ENCODE measurements at places on chromosomes 7 and 10.

DNA sequence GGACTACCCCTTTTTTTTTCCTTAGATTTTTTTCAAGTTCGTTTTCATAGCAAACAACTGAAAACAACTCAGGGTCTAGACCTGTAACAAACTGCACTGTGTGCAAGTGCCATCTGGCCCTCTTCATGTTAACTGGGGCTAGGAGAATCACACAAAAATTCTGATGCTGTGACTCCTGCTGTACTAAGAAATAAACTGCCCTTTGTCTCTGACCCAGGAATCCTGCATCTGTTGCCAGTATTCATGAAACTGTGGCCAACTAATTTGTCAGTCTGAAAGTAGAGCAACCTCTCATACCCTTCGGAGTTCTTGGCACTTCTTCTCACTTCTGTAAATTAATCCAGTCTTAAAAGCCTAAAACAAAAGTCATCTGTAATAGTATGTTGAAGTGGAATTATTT is 218.4 kb upstream of the PCDH15 start:
- no peak for DNase-seq

GRCh38 chr7:34361663-34362250 is 296.3 kb upstream of the NPSR1 start:
- no peak for DNase-seq

GRCh38 chr7:135192914-135193536 is 18.3 kb downstream of the WDR91 start:
- no peak for DNase-seq

- no peak for DNase-seq
Measured at GRCh38 chr7:94949532-94949931, 42.1 kb downstream of the PPP1R9A start.

DNA sequence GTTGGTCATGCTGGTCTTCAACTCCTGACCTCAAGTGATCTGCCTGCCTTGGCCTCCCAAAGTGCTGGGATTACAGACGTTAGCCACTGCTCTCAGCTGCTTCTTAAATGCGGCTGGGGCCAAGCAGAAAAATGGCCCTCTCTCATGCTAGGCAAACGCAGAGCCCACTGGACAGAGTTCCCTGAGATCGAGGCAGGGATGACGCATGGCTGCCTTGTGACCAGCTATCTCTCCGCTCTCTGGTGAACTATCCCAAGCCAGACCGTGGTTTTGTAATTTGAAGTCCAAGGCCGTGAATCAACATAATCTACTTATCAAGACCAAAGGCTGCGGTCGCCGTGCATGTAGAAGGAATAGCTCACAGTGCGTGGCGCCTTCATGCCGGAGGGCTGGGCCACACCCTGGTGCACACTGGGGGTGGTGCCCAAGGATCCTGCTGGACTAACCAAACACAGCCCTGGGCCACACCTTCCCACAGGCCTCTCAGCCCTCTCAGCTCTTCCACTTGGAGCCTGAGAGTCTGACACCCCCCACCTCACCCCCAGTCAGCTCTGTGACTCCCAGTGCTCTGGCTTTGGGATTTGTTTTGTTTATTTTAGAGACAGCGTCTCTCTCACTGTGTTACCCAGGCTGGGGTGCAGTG is 88.1 kb upstream of the CUX1 start:
- DNase-seq: no peak

DNA sequence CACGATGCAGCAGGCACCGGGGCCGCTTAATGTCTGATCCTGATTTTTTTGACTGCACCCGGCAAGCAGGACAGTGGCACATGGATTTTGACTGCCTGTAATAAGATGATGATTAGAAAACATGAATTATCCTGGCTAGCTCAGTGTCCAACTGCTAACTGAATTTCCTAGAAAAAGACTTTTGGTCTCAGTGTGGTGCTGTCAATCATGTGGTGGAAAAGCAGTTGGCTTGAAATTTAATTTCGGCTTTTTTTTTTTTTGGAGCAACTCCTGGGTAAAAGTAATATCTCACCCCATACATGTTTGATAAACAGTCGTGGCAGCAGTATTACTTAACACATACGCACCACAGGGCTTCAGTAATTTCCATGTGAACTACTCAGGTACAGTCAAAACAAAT is 227.7 kb downstream of the FANK1 start:
- DNase-seq: no peak

GRCh38 chr7:138328215-138328614 is 131.8 kb upstream of the TRIM24 start:
- no peak for DNase-seq

DNA sequence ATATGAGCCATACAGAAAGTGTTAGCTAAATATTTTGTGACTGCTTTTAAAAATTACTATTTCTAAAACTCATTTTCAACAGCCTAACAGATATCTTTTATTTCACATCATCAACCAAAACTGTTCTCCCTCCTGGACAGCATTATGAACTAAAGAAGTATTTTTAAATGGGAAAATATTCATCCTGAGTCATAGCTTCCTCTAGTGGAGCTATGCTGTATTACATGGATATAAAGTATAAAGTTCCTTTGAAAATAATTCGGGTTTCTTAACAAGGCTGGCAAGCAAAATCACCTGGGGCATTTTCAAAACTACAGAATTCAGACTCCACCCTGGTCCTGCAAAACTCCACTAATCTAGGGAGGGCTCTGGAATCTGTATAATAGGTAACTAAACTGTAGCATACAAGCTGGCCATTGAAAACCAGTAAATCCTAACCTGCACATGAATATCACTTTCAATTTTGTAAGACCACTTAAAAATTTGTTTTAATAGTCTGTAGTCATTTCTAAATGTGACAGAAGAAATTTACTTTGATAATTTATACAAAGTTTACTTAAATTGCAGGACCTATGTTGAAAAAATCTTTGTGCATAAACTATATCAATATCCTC is 53.5 kb downstream of the SCIN start:
- DNase-seq: no peak

DNA sequence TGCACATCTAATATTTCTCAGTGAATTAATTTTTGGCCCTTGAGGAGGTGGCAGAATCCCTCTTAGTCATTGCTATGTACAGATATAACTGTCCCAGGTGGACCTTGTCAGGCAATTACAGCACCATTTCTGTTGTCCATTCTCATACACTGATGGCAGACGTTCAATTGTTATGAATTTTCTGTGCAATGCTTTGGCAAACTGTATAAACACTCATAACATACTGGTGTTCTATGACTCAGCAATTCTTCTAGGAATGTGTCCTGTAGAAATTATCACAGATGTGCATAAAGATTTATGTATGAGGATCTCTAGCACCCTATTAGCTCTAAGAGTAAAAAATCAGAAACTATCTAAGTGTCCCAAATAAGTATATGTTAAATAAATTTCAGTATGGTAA is 80.8 kb downstream of the DNAJB9 start:
- DNase-seq: no peak

DNA sequence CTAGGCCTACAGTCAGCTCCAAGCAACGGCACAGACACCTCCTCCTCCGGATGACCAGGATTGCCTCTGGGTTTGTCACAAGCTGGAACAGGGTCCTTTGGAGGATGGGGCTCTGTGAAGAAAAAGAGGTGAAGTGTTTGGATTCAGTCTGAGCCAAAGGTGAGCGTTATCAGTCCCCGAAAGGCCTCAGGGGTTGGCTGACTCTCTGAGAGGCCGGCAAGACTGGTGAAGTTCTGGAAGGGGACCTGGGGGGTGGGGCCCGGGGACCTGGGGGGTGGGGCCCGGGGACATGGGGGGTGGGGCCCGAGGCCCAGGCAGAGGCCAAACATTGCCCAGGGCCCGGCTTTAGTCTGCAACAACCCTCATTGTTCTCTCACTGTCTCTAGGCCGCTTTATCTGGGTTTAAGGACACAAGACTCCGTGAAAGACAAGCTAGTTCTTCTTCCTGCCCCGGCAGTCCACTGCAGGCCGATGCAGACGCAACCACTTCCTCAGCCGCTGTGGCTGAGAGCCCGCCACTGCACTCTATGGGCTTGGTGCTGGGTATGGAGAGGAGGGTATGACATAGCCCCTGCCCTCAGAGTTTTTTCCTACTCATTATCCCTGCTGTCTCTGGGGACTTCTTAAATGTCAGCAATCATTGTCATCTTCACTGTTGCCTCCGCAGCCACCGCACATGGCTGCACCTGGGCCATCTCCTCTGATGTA is 27.4 kb upstream of the PSAP start:
- DNase-seq: no peak

- DNase-seq: no peak
Measured at GRCh38 chr7:119421657-119422056, 851.3 kb upstream of the KCND2 start.

- DNase-seq: no peak
Measured at GRCh38 chr10:70355051-70356021, 27.1 kb downstream of the LRRC20 start.

DNA sequence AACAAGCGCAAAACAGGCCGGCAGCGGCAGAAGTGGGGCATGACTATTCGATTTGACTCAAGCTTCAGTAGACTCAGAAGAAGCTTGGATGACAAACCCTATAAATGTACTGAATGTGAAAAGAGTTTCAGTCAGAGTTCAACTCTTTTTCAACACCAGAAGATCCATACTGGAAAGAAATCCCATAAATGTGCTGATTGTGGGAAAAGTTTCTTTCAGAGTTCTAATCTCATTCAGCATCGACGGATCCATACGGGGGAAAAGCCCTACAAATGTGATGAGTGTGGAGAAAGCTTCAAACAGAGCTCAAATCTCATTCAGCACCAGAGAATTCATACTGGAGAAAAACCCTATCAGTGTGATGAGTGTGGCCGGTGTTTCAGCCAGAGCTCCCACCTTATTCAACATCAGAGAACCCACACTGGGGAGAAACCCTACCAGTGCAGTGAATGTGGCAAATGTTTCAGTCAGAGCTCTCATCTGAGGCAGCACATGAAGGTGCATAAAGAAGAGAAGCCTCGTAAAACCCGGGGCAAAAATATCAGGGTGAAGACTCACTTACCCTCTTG is 2.8 kb downstream of the ZNF22 start:
- no peak for DNase-seq

GRCh38 chr7:157404845-157405481 is 68.2 kb downstream of the DNAJB6 start:
- no peak for DNase-seq

DNA sequence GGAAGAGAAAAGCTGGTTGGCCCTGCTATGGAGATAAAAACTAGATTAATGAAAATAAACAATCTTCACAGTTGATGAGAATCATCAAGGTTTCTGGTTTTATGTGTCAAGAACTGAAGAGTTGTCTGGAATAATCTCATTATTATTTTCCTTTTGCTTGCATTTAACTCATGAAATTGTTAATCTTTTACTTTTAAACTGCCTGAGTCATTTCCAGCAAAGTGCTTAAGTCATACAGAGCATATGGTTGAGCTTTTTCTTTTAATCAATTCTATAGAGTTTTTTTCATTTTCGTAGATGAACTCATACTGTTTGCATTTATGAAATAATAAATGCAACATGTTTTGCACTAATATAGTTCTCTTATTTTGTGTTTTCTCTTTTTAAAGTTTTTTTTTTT is 747.9 kb downstream of the NXPH1 start:
- no peak for DNase-seq

GRCh38 chr10:131979336-131979735 is 2.4 kb downstream of the BNIP3 start:
- DNase-seq: no peak

- no peak for DNase-seq
Measured at GRCh38 chr10:72323108-72323749, 31.5 kb downstream of the DNAJB12 start.

DNA sequence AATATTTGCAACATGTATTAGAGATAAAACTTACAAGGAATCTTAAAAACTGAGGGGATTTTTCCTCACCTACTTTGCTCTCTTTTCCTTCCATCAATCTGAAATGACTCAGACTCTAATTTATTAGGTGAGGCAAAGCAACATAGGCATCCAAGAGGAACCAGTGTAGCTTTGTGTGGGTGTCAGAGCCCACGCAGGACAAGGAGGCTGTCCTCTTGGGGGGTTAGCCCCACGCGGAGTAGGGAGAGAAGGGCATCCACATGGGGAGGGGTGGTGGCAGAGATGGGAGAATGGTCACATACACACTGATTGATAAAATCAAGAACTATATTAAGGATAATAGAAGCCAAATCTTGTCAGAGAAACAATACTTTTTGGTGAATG is 33.8 kb upstream of the ARMS2 start:
- no peak for DNase-seq

DNA sequence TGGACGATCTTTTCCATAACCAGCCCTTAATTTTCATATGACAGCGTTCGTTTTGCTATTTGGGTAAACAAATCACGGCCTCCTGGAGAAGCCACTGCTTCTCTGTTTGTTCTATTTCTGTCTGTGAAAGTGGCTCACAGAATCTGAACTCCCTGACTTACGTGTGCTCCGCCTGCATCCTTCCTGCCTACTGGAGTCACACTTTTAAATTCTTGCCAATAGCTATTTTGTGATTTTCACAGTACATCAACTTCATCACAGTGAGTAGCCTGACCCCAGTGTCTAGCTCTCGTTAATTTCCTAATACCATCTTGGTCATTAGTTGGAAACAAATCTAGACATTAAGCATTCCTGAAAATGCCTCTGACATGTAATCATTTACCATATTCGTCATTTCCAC is 49.0 kb upstream of the NPS start:
- no peak for DNase-seq

DNA sequence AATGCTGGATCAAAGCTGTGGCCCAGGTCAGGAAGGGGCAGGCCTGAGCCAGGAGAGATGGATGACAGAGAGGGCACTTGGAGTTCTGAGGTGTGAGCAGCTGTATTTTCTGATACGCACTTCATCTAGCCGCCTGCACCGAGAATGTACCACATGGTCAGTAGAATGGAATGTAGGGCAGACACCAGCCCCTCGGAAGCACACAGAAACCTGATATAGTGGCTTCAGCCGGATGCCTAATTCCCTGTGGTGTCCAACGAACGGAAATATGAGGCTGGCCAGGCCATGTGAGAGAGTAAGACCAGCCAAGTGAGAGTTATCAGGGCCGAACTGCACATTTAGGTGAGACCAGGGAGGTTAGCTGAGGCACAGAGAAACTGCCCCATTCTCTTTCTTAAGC is 46.7 kb upstream of the PLCE1 start:
- no peak for DNase-seq

- DNase-seq: no peak
Measured at GRCh38 chr10:131799429-131799828, 101.4 kb upstream of the PPP2R2D start.

DNA sequence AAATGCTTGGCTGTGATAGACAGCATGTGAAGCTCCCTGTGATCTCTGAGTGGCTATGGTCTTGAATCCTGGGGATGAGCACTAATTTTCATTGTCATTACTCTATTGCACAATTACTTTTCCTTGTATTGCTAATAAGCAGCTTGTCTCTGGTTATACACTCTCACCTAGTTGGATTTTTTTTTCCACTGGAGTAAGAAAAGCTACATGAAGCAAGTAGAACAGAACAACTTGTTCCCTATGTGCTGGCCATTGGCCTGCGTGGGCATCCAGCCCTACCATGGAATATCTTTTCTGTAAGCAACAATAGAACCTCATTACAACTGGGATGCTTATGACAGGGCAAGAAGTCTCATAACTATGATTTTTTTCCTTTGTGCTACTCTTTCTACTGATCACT is 807.4 kb downstream of the TNS3 start:
- DNase-seq: no peak

GRCh38 chr10:18500576-18500975 is 150.8 kb downstream of the NSUN6 start:
- DNase-seq: no peak
